Activated naive CD8-positive, alpha-beta T cell treated with anti-CD3 and anti-CD28 coated beads for 36 hours (primary cell): ENCODE measurements at places on chromosomes 12 and 14. TPM values are rescaled to one million over a fixed set of nuclear protein-coding genes. Genes with fewer than 3 reads are reported as not detected.

FBRSL1 gene
- total RNA-seq: 55.9 TPM

NPAS3 gene
- not detected for total RNA-seq

DNA sequence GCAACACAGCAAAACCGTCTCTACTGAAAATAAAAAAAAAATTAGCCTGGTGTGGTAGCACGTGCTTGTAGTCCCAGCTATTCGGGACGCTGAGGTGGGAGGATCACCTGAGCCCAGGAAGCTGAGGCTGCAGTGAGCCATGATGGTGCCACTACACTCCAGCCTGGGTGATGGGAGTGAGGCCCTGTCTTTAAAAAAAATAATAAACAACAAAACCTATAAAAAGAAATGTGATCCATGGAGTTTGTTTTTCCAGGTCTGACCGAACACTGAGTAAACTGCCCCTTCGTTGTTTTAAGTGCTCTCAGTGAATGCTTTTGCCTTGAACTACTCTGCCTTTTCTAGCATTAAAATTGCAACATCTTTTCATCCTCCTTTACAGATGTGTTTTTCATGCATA lies 76.8 kb downstream of the TESC start:
- H3K36me3 ChIP-seq: peaks cover 3% of the 10 kb centered on the region
- H3K4me1 ChIP-seq: peaks cover 2% of the 10 kb centered on the region
- H3K27me3 ChIP-seq: no peaks in the 10 kb centered on the region
- no peak overlapping the region for H3K27ac ChIP-seq

GALNT9 gene
- not detected for total RNA-seq

DNA sequence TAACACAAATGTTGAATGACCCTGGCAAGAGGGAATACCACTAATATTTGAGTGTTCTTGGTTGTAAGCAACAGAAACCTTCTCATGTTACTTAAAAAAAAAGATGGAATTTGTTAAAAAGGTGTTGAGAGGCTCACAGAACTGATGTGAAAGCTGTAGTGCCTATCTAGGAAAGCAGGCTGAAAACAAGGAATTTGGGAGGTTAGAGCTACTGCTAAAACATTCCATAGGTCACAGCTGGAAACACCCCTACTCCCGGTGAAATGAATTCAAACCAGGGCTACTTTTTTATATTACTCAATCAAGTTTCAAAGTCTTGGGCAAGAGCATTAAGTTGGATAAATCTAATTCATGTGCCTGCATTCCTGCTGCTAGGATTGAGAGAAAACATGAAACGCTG lies 104.1 kb downstream of the SLC35F4 start:
- H3K36me3 ChIP-seq: no peaks in the 10 kb centered on the region
- peaks cover 5% of the 10 kb centered on the region for H3K27me3 ChIP-seq
- no peak overlapping the region for H3K4me3 ChIP-seq

LBHD2 gene
- not detected for total RNA-seq

GRCh38 chr12:28767836-28768348 lies 381.2 kb upstream of the FAR2 start:
- no peaks in the 10 kb centered on the region for H3K36me3 ChIP-seq
- no peak for DNase-seq
- H3K27me3 ChIP-seq: no peaks in the 10 kb centered on the region

- H3K27ac ChIP-seq: peak overlapping the region; percentile 99
- peaks cover 18% of the 10 kb centered on the region for H3K27me3 ChIP-seq
- no peak for DNase-seq
- H3K4me3 ChIP-seq: peak overlapping the region; percentile 99
- peaks cover 53% of the 10 kb centered on the region for H3K4me1 ChIP-seq
These were observed 2.0 kb downstream of the YBX3 start for GRCh38 chr12:10720974-10721650.

DNA sequence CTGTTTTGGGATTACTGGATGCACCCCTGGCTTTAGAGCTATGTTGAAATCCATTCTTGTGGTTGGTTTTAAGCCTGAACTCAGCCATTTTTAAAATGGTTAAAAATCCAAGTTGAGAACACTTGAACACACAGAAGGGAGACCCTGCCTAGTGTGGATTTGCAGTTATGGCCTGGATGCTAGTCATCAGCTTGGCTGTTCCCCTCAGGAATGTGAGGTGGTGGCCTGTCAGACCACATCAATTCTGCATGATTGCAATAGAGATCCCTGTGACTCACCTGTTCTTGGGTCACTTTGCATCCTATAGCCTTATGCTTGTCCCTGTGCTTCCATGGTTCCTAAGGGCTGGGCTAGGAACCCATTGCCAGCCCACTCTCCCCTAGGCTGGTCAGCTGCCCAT lies 454.1 kb downstream of the ATP23 start:
- DNase-seq: no peak
- H3K27ac ChIP-seq: no peak overlapping the region
- no peak overlapping the region for H3K4me3 ChIP-seq
- peaks cover 4% of the 10 kb centered on the region for H3K27me3 ChIP-seq
- no peaks in the 10 kb centered on the region for H3K4me1 ChIP-seq

GRCh38 chr12:2775431-2775830 lies 19.3 kb upstream of the FKBP4 start:
- no peaks in the 10 kb centered on the region for H3K27me3 ChIP-seq
- H3K36me3 ChIP-seq: no peaks in the 10 kb centered on the region
- no peak overlapping the region for H3K27ac ChIP-seq
- H3K4me1 ChIP-seq: no peaks in the 10 kb centered on the region

- no peak for DNase-seq
- H3K27me3 ChIP-seq: no peaks in the 10 kb centered on the region
- H3K36me3 ChIP-seq: no peaks in the 10 kb centered on the region
- H3K27ac ChIP-seq: no peak overlapping the region
- H3K4me1 ChIP-seq: no peaks in the 10 kb centered on the region
These were observed 12.9 kb downstream of the FSCB start for GRCh38 chr14:44494137-44494536.

SP1 gene
- 65.8 TPM for total RNA-seq

WNT1 gene
- not detected for total RNA-seq

DNA sequence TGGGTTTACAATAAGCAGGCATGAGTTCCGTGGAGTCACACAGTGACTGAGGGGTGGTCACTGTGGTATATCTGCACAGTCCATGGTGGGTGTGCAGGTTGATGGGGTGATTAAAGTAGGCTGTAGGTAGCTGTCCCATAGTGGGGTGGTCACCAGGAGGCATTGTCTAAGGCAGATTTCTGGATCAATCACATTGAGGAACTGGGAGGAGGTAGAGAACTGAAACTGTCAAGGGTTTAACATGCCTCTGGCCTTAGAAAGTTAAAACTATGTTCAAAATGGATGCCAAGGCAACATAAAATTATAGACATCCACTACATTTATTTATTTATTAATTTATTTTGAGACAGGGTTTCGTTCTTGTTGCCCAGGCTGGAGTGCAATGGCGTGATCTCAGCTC lies 8.3 kb downstream of the ADCK1 start:
- no peaks in the 10 kb centered on the region for H3K36me3 ChIP-seq
- DNase-seq: no peak
- peaks cover 5% of the 10 kb centered on the region for H3K4me1 ChIP-seq
- no peaks in the 10 kb centered on the region for H3K27me3 ChIP-seq
- no peak overlapping the region for H3K27ac ChIP-seq

- DNase-seq: no peak
- H3K27ac ChIP-seq: no peak overlapping the region
- H3K36me3 ChIP-seq: no peaks in the 10 kb centered on the region
- peaks cover 93% of the 10 kb centered on the region for H3K27me3 ChIP-seq
These were observed 2.3 kb downstream of the HOXC12 start for GRCh38 chr12:53956914-53957536.
